Pons (tissue), 1 donor: ENCODE measurements at places on chromosomes 11 and 22.

DNA sequence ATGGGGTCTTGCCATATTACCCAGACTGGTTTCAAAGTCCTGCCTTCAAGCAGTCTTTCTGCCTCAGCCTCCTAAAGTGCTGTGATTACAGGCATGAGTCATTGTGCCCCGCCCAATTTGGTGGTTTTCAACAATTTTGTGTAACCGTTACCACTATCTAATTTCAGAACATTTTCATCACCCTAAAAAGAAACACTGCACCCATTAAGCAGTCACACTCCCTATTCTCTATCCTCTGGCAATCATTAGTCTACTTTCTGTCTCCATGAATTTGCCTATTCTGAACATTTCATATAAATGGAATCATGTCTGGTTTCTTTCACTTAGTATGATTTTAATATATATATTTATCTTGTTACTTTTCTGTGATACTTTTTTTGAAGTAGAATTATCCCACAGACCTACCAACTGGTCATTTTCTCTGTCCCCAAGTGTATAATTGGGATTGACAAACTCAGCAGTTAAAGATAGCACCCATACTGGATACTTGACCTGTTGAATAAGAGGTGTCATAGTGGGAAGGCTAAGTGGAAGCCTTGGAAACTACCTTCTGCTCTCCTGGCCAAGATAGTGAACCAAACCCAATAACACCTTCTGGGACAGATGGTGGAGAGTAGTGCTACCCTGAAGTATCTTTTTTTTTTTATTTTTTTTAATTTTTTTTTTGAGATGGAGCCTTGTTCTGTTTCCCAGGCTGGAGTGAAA is 64.8 kb downstream of the STIM1 start:
- DNase-seq: no peak

DNA sequence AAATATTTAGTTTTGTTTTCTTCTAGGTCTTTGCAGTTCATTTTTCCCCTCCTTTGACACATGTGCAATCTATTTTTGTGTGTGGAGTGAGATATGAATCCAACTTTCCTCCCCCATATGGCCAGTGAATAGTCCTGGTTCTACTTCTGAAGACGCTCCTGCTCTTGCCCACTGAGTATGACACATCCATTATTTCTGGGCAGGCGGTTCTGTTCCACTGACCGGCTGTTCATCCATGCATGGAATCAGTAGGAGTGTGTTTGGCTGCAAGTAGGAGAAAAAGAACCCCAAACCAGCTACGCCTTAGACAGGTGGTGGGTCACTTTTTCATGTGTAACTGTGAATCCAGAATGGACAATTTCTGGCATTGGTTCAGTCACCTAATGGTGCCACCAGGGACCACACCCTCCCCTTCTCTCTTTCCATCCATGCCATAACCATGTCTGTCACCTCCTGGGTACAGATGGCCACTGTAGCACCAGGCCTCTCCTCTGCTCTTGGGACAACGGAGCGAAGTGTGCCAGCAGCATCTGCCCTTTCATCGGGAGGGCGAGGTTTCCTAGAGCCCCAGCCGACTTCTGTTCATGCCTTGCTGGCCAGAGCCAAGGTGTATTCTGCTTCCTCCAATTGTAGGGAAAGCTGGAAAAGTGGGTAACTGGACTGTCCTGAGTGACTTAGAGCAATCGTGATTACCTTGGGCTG is 67.4 kb upstream of the SLC22A12 start:
- no peak for DNase-seq

GRCh38 chr11:47258317-47258902 is 614 bp downstream of the NR1H3 start:
- DNase-seq: no peak

- DNase-seq: no peak
Measured at GRCh38 chr11:26676641-26677040, 45.2 kb downstream of the SLC5A12 start.
